ENCODE measurements at places on chromosomes 4 and X.

GRCh38 chr4:93777081-93777460 is 51.5 kb upstream of the ATOH1 start:
- DNase-seq, result no peak

DNA sequence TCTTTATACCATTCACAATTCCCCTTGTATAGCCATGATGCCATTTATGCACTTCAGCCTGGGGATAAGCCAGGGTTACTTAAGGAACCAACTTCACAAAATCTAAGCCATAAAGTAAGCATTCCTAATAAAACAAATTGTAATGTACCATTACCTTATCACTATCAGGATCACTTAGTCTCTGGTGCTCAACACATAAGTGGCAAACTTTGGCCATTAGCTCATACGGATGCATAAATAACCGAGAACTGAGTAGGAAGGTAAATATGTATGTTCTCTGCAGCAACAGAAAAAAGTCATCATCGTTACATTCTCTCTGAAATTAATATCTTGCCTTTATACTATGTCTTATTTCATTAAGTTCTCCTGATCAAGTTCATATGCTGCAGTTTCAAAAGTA is 14.4 kb downstream of the RASGEF1B start:
- no peak for DNase-seq

DNA sequence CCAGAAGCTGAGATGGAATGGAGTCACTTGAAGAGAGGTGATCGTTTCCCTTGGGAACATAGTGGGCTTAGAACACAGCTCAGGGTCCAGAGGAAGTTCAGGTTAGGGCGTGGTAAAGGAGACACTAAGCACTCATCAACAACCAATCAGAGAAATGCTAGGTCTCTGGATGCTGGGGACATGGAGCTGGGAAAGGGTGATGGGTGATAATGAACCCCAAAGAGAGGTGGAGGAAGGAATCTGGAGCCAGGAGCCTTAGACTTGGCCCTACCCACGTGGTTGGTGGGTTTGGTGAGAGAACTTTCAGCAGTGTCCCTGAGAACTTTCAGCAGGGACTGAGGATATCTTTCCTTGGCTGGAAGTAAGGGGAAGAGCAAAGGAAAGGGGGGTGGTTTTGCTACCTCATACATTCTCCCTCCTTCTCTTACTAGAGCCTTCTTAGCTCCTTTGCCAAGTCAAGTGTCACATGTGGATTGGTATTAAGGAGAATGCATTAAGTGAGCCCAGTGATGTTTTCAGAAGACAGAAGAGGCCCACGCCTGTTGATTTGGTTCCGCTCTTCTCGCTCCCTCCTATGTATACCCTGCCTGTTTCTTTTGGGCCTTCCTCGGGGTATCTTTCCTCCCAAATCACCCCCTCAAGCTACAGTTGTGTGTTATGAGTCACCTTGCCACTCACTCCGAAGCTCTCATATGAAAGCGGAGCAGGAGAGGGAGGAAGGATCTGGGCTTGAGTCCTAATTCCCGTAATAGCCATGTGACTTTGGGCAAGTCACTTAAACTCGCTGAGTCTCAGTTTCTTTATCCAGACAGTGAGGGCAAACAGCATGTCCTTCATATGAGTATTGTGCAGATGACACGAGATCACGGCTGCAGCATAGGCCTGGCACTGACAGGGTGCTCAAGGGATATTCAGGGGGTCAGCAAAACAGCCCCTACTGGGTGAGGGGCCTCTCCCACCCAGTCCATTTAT is 63.1 kb downstream of the TSC22D3 start:
- DNase-seq, result no peak

DNA sequence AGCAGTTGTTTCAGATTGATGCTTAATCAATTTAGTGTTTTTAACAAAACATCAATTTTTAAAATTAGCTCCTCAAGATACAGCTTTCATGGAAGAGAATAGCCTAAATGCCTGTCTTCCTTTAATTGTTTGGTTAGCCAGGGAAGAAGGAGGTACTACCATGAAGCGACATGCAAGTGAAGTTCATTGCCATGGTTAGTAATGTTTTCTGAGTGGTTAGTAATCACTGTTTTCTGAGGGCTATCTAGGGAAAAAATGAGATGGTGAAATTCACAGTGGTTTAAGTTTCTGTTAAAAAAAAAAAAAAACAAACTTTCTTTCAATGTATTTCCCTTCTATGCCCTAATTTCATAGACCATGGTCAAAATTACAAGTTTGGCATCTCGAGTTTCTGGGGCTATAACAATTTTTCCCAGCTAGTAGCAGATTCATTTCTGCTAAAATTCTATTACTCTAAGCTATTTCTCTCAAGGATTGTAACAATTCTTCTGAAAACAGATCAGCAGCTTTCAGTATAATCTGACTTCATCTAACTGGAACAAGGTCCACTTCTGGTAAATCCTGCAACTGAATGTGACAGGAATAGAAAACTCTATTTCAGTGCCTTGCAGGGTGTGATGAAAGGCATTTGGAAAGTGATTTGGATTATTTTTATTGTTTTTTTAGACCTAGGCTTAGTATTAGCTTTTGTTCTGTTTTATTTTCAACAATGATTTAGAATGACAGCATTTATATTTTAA is 157.0 kb downstream of the PCDH18 start:
- no peak for DNase-seq

GRCh38 chr4:118857760-118858159 is 21.8 kb upstream of the SEC24D start:
- DNase-seq, result no peak

Measured in lung (tissue), 17 donors.